ENCODE measurements at places on chromosomes 5 and 9. TPM values are rescaled to one million over a fixed set of nuclear protein-coding genes. Genes with fewer than 3 reads are reported as not detected.
A peak's percentile ranks its signal among the peaks of the same experiment; 100 is the strongest.

GRCh38 chr9:70466976-70467561 is 52.6 kb upstream of the KLF9 start:
- peak; percentile 61 for DNase-seq

- DNase-seq: no peak
Measured at GRCh38 chr5:71461360-71461759, 5.9 kb downstream of the BDP1 start.

- DNase-seq: no peak
Measured at GRCh38 chr9:5857928-5858327, 25.0 kb upstream of the ERMP1 start.

DNA sequence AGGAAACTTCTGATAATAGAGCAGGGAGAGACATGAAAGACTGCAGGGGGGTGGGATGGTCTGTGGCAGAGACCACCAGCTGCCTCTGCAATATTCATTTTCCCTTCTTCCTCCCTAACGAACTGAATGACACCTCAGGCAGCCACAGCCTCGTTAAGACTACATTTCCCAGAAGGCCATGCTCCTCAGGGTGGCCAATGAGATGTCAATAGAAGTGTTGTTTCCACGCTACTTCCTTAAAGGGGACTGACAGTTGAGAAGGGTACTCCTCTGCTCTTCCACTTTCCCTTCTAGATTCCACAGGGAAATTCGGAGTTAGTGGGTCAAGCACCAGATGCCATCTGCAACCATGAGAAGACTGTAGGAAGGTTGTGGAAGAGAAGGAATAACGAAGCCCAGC is 52.0 kb upstream of the DAPK1 start:
- peak; percentile 66 for DNase-seq

DNA sequence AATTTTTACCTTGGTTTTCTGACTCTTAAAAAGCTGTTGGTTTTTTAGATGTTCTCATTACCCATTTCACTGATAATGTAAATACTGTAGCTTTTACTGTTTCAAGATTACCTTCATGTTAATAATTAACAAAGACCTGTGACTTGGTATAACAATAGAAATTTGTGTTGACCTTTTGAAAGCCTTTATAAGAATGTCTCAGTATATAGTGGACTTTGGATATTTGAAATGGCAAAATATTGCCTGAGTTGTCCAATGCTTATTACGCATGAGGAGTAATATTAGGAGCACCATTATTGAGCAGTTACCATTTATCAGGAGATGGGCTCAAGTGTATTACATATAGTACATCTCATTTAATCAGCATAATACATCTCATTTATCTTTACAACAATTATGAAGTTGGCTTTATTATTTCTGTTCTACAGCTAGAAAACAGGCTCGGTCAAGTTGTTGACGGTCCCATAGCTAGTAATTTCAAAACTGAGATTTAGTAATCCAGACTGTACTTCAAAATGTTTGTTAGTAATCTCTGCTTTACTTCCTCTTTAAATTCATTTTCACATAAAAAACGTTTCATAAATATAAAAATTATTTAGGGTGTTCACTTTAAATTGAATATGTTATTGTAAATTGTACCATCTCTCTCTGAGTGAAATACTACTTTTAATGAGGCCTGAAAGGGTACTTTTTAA is 50.7 kb upstream of the FKTN start:
- DNase-seq: no peak

GRCh38 chr9:77597057-77597456 is 51.1 kb downstream of the GNA14 start:
- DNase-seq: peak; percentile 56

GRCh38 chr9:106423575-106423974 is 439.4 kb upstream of the ZNF462 start:
- no peak for DNase-seq

GRCh38 chr5:74281166-74281565 is 359.4 kb downstream of the ENC1 start:
- no peak for DNase-seq

GRCh38 chr5:96752341-96753016 is 55.3 kb downstream of the ERAP1 start:
- peak; percentile 85 for DNase-seq

- DNase-seq: no peak
Measured at GRCh38 chr5:172593721-172594235, 47.3 kb upstream of the NEURL1B start.

DNA sequence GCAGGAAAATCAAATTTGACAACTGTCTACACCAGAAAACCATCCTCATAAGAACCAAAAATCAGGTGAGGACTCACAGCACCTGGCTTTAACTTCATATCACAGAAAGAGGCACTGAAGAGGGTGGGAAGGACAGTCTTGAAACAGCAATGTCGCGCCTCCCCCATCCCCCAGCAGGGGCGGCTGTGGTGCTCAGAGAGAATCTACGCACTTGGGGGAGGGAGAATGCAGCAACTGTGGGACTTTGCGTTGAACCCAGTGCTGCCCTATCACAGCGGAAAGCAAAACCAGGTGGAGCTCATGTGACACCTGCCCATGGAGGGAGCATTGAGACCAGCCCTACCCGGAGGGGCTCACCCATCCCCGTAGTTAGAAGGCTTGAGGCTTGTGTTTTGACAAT is 191.8 kb downstream of the MSX2 start:
- DNase-seq: no peak

- peak; percentile 24 for DNase-seq
Measured at GRCh38 chr5:173689737-173690360, 73.4 kb upstream of the BOD1 start.

RNF180 gene
- 3.2 TPM for total RNA-seq

VDAC1 gene
- total RNA-seq: 261 TPM

PCDHGA11 gene
- 6.8 TPM for total RNA-seq

TBC1D9B gene
- total RNA-seq: 64.2 TPM

CER1 gene
- not detected for total RNA-seq
